Sigmoid colon (tissue), 7 donors: ENCODE measurements at places on chromosomes 2 and 18.

GRCh38 chr2:174023591-174024523 lies 58.7 kb upstream of the SP3 start:
- no peaks in the 10 kb centered on the region for H3K36me3 ChIP-seq
- no peaks in the 10 kb centered on the region for H3K27me3 ChIP-seq
- peak; percentile 85 for DNase-seq
- H3K4me3 ChIP-seq, result no peak overlapping the region
- H3K4me1 ChIP-seq, result peaks cover 22% of the 10 kb centered on the region

GRCh38 chr2:41027095-41027494 lies 575.2 kb upstream of the SLC8A1 start:
- no peak overlapping the region for H3K4me3 ChIP-seq
- no peak overlapping the region for H3K27ac ChIP-seq
- DNase-seq, result no peak
- H3K4me1 ChIP-seq, result no peaks in the 10 kb centered on the region
- no peaks in the 10 kb centered on the region for H3K27me3 ChIP-seq

DNA sequence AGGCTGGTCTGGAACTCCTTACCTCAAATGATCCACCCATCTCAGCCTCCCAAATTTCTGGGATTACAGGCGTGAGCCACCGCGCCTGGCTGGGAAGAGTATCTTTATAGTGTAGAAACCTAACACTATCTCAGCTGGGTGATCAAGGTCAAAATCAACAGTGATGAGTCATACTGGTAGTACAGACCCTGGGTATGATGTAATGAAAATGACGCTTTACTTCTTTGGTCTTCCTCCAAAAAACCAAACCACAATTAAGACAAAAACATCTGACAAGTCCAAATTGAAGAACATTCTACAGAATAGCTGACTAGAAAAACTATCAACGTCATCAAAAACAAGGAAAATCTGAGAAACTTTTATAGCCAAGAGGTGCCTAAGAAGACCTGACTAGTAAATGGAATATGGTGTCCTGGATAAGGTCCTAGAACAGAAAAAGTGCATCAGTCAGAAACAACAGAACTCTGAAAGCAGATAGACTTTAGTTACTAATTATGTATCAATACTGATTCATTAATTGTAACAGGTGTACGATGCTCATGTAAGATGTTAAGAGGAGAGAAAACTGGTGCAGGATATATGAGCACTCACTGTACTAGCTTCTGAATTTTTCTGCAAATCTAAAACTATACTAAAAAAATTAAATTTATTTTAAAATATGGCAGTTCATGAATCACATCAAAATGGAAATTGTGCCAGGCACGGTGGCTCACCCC lies 25.4 kb downstream of the PDCL3 start:
- no peaks in the 10 kb centered on the region for H3K27me3 ChIP-seq
- H3K4me3 ChIP-seq, result no peak overlapping the region
- no peak overlapping the region for H3K27ac ChIP-seq
- no peak for DNase-seq
- H3K36me3 ChIP-seq, result no peaks in the 10 kb centered on the region
- no peaks in the 10 kb centered on the region for H3K4me1 ChIP-seq

- no peaks in the 10 kb centered on the region for H3K36me3 ChIP-seq
- H3K27me3 ChIP-seq, result no peaks in the 10 kb centered on the region
- DNase-seq, result no peak
- H3K4me3 ChIP-seq, result no peak overlapping the region
- H3K4me1 ChIP-seq, result no peaks in the 10 kb centered on the region
These were observed 496.9 kb upstream of the TNP1 start for GRCh38 chr2:217356781-217357180.

DNA sequence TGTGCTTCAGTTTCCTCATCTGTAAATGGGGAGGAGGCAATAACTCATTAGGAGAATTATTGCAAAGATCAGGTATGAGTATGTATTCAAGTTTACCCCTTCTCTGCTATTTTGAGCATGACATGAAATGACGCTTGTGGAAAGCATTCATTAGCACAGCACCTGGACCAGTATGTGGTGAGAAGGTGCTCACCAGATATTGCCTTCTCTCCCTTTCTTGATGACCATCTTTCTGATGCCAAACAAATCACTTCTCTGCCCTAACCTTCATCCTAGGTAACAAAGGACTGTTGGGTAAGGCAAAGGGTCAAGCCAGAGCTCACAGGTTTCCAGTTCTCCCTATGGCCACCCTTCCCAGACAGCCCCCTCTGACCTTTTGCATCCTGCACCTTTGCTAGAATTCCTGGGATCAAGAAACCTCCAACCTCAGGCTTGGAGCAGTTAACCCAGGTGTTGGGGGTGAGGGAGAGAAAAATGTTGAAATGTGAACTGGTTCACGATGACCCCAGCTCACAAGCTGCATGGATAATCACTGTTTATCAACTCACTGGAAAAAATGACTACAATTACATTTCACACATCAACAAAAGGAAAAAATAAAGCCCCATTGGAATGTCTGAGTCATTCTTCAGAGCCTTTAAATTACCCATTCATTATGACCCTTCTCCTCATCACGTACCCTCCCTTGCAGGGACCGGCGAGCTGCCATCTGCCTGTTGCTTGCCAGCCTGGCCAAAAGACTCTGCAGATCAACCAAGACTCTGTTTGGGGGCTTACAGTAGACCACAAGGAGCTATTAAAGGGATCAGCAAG lies 41.6 kb downstream of the LBH start:
- no peaks in the 10 kb centered on the region for H3K36me3 ChIP-seq
- no peak overlapping the region for H3K4me3 ChIP-seq
- H3K4me1 ChIP-seq, result peaks cover 21% of the 10 kb centered on the region

GRCh38 chr2:238551091-238551490 lies 124.4 kb downstream of the ASB1 start:
- H3K4me3 ChIP-seq, result no peak overlapping the region
- no peaks in the 10 kb centered on the region for H3K4me1 ChIP-seq
- H3K27me3 ChIP-seq, result no peaks in the 10 kb centered on the region
- no peaks in the 10 kb centered on the region for H3K36me3 ChIP-seq
- H3K27ac ChIP-seq, result no peak overlapping the region

- H3K27me3 ChIP-seq, result no peaks in the 10 kb centered on the region
- no peaks in the 10 kb centered on the region for H3K36me3 ChIP-seq
- no peaks in the 10 kb centered on the region for H3K4me1 ChIP-seq
- H3K4me3 ChIP-seq, result no peak overlapping the region
These were observed 1370.1 kb upstream of the CRIM1 start for GRCh38 chr2:34985474-34985873.
